ENCODE measurements at places on chromosomes 13 and 19. TPM values are rescaled to one million over a fixed set of nuclear protein-coding genes. Genes with fewer than 3 reads are reported as not detected.

PEAK3 gene
- not detected for total RNA-seq

RNF113B gene
- not detected for total RNA-seq

SLC5A5 gene
- not detected for total RNA-seq

ELSPBP1 gene
- total RNA-seq: not detected

ZFP36 gene
- 3.0 TPM for total RNA-seq

FREM2 gene
- under 0.01 TPM for total RNA-seq

ZNF99 gene
- total RNA-seq: not detected

FOXA3 gene
- total RNA-seq: not detected

CASP14 gene
- not detected for total RNA-seq

SYCN gene
- total RNA-seq: not detected

C13orf42 gene
- not detected for total RNA-seq

ICAM5 gene
- total RNA-seq: 2.5 TPM

TNFSF13B gene
- 8.2 TPM for total RNA-seq

PNPLA6 gene
- total RNA-seq: 96.8 TPM

POGLUT2 gene
- 28.9 TPM for total RNA-seq

GPALPP1 gene
- 20.8 TPM for total RNA-seq

CKM gene
- not detected for total RNA-seq

PBX4 gene
- total RNA-seq: 0.10 TPM

GARIN5B gene
- 0.10 TPM for total RNA-seq

KPTN gene
- total RNA-seq: 5.7 TPM

SHANK1 gene
- total RNA-seq: 6.4 TPM

SBK3 gene
- 0.07 TPM for total RNA-seq

ARRDC5 gene
- not detected for total RNA-seq

PDE4A gene
- 10.0 TPM for total RNA-seq

APC2 gene
- 0.20 TPM for total RNA-seq

SBK2 gene
- 0.13 TPM for total RNA-seq

NRTN gene
- total RNA-seq: 0.07 TPM

ZNF208 gene
- 0.33 TPM for total RNA-seq

DDA1 gene
- total RNA-seq: 29.8 TPM

SIGLEC10 gene
- not detected for total RNA-seq

CERS4 gene
- 18.8 TPM for total RNA-seq

FAM216B gene
- not detected for total RNA-seq

NMRK2 gene
- total RNA-seq: not detected

CPB2 gene
- not detected for total RNA-seq

DNAAF3 gene
- 0.10 TPM for total RNA-seq

CNMD gene
- total RNA-seq: not detected

PODNL1 gene
- 3.2 TPM for total RNA-seq

GRK1 gene
- not detected for total RNA-seq

S1PR4 gene
- not detected for total RNA-seq

DPF1 gene
- 1.0 TPM for total RNA-seq

SPRED3 gene
- 6.0 TPM for total RNA-seq
